ENCODE measurements at places on chromosomes 11 and 22.

- no peak for DNase-seq
Measured at GRCh38 chr11:115462004-115462541, 42.1 kb downstream of the CADM1 start.

DNA sequence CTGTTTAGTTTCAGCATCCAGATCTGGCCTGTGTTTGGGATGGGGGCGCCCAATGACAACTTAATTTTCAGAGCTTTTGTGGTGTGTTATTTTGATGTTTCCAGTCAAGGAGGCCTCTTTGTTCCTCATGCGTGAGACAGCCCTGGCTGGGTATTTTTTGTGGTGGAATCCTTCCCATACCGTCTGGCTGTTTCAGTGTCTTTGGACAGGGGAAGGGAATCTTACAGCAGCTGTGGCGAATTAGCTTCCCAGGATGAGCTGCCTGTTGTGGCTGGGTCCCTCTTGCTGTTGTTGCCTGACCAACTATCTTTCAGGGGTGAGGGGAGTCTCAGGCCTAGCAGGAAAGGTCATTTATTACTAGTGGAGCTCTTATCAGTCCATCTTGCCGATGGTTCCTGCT, 138.8 kb downstream of the ARHGAP20 start:
- no peak for DNase-seq

DNA sequence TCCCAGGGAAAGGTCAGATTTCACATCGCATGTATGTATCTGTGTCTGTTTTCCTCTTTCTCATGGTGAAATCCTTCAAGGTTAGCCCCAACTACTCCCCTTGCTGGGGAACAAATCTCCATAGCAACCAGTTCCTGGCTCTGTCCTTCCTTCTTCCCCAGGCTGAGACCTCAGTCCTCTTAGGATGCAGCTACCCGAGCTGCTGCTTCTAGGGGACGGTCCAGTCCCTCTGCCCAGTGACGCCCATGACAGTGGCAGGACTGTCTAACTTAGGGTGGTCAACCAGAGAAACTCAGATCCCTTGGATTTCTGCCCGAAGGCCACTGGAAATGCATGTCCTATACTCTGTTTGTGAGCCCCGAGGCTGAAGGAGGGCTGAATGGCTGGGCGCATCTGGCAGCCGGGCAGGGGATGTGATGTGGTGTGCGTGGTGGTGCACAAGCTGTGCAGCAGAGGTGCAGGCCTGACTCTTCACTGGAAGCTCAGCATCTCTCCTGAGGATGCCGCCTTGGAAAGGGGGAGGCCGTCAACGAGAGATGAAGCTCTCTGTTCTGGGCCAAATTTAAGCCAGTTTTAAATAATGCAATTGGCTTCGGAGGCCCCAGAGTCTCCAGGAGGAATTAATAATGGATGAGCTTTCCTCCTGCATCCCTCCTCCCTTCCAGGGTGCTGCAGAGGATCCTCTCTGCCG, 118.7 kb upstream of the B3GAT1 start:
- no peak for DNase-seq

GRCh38 chr11:71370020-71370747, 78.0 kb downstream of the DHCR7 start:
- DNase-seq = no peak

GRCh38 chr22:37566903-37567798, 6.9 kb downstream of the CDC42EP1 start:
- no peak for DNase-seq

DNA sequence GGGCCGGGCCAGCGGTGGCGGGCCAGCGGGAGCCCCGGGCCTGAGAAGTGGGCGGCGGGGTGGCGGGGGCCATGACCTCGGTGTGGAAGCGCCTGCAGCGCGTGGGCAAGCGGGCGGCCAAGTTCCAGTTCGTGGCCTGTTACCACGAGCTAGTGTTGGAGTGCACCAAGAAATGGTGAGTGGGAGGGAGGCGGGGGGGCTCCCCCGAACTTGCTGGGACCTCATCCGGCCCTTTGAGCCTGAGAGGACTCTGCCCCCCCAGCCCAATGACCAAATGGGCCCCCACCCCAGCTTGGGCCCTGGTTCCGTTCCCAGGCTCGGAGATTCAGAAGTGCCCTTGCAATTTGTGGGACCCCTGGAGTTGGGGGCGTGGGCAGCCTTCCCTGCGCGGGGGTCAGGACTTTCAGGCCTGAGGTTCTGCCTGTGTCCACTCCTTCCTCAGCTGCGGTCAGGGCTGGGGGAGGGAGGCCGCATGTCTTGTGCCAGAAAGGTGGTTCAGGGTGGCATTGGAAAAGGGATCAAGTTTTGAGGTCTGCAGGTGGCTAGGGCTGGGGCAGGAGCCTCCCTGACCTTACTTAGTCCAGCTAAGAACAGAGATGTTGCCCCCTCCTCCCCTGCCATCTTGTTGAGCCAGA, 496 bp downstream of the EHBP1L1 start:
- DNase-seq = no peak

DNA sequence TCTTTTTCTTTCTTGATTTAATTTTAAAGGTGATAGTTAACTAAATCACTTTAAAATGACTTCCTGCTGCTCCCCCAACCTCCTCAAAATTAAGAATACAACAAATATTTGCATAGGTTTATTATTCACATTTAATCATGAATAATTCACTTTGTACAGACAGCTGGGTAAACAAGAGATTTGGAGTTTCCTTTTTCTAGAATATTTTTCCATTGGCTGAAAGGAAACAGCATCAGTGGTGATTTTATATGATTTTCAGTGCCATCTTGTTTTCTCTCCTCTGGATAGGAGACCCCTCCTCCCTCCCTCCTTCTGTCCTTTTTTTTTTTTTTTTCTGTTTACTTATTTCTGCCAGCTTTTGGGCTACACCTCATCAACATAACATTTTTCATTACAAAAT, 60.5 kb downstream of the LIF start:
- DNase-seq = no peak

- DNase-seq = peak; percentile 81
Measured at GRCh38 chr11:128157423-128158298, 429.7 kb downstream of the ETS1 start.

DNA sequence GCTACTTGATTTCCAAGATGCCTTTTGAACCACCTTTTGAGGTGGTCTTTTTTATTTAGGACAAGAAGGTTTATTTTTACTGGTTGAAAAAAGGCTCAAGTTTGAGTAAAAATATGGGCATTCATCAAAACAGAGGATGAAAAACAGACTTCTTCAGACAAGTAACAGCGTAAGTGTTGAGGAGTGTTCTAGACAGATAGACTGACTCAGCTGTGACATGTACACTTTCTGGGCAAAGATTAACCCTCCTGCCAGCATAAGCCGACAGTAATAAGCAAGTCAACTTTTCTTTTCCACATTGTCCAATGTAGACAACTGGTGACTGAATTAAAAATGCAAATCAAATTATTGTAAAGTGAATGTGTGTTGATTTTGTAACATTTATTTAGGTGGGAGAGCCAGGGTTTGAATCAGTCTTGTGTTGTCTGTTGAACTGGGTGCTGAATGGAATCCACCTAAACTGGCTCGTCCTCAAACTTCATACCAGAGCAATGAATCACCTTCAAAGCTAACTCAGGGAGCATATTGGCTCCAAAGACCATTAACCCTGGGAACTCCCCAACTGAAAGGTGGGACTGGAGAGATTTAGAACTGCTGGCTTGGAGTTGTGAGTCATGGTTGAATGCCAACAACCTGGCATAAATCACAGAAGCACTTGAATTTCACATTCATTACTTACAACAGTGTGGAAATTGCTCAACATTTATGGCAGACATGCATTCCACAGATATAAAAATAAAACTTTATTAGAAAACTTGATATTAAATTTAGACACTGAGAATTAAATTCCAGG, 377.0 kb downstream of the ETS1 start:
- peak; percentile 99 for DNase-seq

DNA sequence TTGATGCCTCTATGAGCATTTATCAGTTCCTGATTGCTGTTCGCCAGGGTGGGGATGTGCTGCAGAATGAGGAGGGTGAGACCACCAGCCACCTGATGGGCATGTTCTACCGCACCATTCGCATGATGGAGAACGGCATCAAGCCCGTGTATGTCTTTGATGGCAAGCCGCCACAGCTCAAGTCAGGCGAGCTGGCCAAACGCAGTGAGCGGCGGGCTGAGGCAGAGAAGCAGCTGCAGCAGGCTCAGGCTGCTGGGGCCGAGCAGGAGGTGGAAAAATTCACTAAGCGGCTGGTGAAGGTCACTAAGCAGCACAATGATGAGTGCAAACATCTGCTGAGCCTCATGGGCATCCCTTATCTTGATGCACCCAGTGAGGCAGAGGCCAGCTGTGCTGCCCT, 2.7 kb downstream of the FEN1 start:
- DNase-seq = no peak

DNA sequence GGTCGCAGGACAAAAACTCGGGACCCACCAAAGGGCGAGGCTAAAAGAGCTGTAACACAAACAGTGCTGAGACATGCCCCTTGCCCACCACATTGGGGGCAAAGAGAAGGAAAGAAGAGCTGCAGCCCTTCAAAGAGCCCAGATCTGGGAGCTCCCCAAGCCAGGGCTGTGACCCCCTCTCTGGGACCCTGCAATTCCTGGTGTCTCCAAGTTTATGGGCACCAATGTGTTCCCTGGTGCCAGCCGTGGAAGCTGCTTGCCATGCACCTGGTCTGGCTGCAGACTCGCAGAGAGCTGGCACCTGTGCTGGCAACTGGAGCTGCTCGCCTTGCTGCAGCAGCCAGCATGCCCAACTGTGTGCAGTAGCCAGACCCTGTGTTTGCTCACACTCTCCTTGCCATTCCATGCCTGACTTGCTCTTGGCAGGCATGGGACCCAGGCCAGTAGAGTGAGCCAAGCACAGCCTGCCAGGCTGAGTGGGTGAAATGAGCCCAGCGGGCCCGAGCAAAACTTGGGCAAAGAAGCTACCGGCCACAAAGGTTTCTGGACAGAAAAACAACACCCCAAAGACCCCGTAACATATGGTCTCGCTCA, 16.0 kb downstream of the RRP8 start:
- no peak for DNase-seq

- no peak for DNase-seq
Measured at GRCh38 chr11:45254070-45254469, 32.1 kb downstream of the SYT13 start.

DNA sequence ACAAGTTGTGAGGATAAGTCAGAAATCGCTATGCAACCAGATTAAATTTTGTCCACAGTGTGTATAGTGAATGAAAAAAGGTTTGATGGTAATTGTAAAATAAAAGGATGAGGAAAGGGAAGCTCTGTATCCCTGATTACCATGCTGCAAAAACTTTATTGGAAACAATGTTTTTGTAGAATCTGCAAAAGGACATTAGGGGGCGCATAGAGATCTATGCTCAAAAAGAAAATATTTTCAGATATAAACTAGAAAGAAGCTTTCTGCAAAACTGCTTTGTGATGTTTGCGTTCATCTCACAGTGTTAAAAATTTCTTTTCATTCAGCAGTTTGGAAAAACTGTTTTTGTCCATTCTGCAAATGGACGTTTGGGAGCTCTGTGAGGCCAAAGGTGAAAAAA, 390.5 kb downstream of the OR4C45 start:
- DNase-seq = no peak

GRCh38 chr11:61542024-61542461, 33.5 kb downstream of the LRRC10B start:
- no peak for DNase-seq

DNA sequence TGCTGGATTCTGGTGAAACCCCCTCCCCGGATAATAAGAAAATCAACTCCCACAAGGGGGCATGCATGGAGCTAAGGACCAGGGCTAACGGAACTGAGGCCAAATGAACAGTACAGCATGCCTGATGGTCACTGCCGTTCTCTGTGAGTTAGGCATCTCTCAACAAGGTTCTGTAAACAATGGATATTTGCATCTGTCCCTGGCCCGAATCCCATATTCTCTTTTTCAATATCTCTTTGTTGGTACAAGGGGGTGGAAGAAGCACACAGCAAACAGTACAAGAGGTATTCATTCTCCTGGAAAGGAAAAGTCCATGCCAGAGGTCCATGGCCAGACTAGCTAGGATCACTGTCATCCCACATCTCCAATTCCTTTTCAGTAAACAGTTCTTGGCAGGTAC, 32.2 kb upstream of the APOA1 start:
- DNase-seq = no peak

DNA sequence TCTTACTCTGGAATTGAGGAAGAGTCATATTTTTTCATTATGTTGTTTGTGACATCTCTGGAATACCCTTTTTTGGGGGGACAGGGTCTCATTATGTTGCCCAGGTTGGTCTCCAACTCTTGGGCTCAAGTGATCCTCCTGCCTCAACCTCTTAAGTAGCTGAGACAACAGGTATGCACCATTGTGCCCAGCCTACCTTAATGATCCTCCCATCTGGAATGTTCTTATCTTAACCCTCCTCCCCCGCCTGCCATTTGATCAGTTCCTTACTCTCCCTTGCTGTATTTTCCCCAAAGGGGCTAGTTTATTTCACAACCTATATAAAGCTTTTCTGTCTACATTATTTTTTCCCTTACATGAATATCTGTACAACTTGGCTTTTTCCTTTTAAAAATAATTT, 594.7 kb downstream of the METTL15 start:
- DNase-seq = no peak

- no peak for DNase-seq
Measured at GRCh38 chr11:75014129-75014528, 25.4 kb downstream of the NEU3 start.

DNA sequence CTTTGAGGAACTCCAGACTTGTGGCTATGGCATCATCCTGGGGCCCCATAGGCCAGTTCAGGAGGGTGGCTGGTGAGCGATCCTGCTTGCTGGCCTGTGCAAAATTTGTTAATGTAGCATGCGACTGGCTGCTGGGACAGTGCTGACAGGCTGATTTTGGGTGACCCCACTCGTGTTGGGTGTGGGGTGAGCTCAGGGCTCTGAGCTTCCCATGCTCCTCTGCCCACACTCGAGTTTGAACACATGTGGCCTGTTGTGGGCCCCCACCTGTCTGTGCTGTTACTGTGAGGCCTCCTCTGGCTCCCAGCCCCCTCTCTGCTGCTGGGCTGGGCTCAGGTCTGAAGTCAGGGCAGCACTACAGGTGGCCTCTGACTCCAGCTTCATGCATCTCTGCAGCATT, 64.4 kb upstream of the MYEOV start:
- DNase-seq = no peak

DNA sequence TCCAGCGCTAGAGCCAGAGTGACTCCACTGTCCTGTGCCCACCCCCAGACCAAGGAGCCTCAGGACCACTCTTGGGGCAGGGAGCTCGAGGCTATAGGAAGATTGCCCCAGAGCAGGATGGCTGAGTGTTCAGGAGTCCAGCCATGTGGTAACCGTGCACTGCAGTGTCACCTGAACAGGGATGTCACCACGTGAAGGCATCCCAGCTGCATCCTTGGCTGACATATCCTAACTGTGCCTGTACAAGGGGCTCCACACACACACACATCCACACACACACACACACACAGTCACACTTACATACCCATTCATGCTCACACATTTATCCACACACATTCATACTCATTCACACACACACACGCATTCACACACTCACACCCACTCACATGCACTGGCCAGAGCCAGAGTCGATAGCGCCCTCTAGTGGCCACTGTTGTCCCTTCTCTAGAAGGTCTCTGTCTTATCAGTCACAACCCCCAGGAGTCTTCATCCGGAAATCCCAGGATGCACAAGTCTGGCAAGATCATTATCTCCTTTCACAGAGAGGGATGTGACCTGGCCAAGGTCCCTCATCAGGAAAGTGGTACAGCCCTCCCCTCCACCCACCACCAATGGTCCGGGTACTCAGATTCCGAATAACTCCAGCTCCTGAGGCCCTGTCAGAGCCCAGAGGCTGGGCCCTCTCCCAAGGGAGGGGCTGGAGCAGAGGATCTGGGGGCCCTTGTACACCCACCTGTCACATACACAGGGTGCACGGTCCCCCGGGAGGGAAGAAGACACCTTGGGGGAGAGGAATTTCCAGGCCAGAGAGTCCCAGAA, 55.1 kb downstream of the IGLL5 start:
- DNase-seq = no peak
